ENCODE measurements at places on chromosomes 6 and 20. TPM values are rescaled to one million over a fixed set of nuclear protein-coding genes. Genes with fewer than 3 reads are reported as not detected.

Gene CAPN11
- total RNA-seq: not detected

Gene CAP2
- total RNA-seq: 17.9 TPM

Gene BMP7
- not detected for total RNA-seq

Gene RHAG
- total RNA-seq: not detected

Gene C4B
- 12.6 TPM for total RNA-seq

Gene TRAPPC3L
- not detected for total RNA-seq
